Activated CD8-positive, alpha-beta T cell treated with anti-CD3 and anti-CD28 coated beads, Interleukin-2, amount 10 ng/mL, durations not matched to agents 7 days and 5 days (primary cell): ENCODE measurements at places on chromosomes 3 and 15. TPM values are rescaled to one million over a fixed set of nuclear protein-coding genes. Genes with fewer than 3 reads are reported as not detected.

HTD2 gene
- 7.6 TPM for total RNA-seq

LRRIQ4 gene
- total RNA-seq, result 0.13 TPM

EIF5A2 gene
- 10.9 TPM for total RNA-seq

GADL1 gene
- not detected for total RNA-seq

TLR9 gene
- 0.79 TPM for total RNA-seq

GRCh38 chr3:30007668-30008067, 598.7 kb upstream of the TGFBR2 start:
- no peak for DNase-seq

DNA sequence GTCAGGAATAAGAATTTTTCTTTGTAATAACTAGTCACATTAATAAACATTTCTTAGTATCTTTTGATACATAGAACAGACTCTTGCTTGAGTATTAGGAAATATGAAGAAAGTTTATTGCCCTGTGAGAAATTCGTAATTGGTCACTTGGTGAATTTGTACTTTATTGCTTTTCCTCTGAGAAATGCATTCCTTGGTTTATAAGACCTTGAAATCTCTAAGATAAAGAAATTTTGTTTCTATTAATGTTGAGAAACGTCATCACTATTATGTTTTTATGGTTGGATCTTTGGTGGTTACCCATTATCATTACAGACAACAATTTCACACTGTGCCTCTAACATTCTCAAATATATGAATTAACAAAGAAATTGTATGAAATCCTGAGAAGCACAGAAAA, 652.0 kb upstream of the NECTIN3 start:
- no peak for DNase-seq

GRCh38 chr3:126316501-126316939, 40.7 kb downstream of the KLF15 start:
- no peak for DNase-seq

DNA sequence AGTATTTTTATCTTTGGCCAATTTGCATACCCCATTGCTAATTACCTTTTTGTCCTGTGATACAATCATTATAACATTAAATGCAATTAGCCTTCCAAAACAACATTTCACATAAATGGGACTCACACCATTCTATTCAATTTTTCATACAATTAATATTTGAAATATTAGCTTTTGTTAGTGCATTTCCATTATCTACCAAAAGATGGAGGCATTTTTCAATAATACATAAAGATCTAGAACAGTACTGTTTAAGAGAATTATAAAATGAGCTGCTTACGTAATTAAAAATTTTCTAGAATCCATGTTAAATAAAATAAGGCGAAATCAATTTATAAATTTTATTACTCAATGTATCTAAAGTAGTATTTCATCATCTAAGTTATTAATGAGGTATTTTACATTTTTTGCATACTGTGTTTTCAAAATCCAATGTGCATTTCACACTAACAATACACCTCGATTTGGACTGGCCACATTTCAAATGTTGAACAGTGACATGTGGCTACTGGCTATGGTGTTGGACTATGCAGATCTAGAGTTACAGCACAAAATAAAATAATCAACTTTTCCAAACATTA, 74.3 kb downstream of the TJP1 start:
- DNase-seq, result no peak

- no peak for DNase-seq
These were observed 27.8 kb downstream of the ARHGEF3 start for GRCh38 chr3:56773986-56774385.

DNA sequence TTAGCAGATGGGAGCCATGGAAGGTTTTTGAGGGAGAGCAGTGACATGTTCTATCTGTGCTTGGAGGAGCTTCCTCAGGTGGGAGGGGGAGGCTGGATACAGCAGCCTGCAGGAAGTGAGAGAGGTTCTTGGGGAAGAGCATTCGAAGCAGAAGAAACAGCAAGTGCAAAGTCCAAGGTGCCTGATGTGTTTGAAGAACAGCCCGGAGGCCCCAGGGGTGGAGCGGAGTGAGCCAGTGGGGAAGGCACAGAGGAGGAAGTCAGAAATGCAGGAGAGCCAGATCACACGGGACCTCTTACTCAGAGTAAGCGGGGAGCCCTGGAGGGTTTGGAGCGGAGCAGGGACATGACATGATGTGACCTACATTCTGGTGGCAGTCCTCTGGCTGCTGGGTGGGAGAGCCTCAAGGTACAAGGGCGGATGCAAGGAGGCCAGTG, 10.8 kb downstream of the ITGA11 start:
- no peak for DNase-seq

PTH1R gene
- not detected for total RNA-seq

- DNase-seq, result no peak
These were observed 128.6 kb upstream of the ADPGK start for GRCh38 chr15:72912121-72912520.

- no peak for DNase-seq
These were observed 231.0 kb upstream of the RASGRP1 start for GRCh38 chr15:38795471-38796245.

KLHL40 gene
- total RNA-seq, result not detected

- peak; percentile 69 for DNase-seq
These were observed 1.0 kb downstream of the PDE12 start for GRCh38 chr3:57557085-57557537.

CCRL2 gene
- total RNA-seq, result 10.1 TPM

UNC13C gene
- not detected for total RNA-seq

GRCh38 chr15:28098766-28099554, at the start of gene OCA2:
Gene OCA2 (minus strand): TSS chr15:28099315. CDS start chr15:28081874, 17,441 bp downstream.
- DNase-seq, result peak; percentile 54

DNA sequence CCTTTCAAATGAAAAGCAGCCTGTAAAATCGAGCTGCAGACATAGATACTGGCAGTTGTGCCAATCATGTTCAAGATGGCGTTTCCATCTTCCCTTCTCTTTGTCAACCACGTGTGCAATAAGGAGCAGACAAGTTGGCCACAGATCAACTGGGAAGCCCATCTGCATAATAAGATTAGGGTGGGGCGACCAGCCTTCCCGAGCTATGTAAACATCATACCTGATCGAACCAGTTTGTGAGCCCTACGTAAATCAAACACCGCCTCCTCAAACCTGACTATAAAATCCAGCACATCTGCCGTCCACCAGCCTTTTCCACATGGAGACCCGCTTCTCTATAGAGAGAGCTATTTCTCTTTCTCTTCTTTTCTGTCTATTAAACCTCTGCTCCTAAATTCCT, 37.2 kb downstream of the TRIM42 start:
- no peak for DNase-seq

GRCh38 chr3:129699199-129699598, 92.7 kb upstream of the PLXND1 start:
- no peak for DNase-seq

RASL12 gene
- total RNA-seq, result not detected

GRCh38 chr3:42123824-42124658, 32.9 kb downstream of the TRAK1 start:
- DNase-seq, result no peak

- peak; percentile 50 for DNase-seq
These were observed 48.6 kb upstream of the C15orf39 start for GRCh38 chr15:75153087-75153486.

DNA sequence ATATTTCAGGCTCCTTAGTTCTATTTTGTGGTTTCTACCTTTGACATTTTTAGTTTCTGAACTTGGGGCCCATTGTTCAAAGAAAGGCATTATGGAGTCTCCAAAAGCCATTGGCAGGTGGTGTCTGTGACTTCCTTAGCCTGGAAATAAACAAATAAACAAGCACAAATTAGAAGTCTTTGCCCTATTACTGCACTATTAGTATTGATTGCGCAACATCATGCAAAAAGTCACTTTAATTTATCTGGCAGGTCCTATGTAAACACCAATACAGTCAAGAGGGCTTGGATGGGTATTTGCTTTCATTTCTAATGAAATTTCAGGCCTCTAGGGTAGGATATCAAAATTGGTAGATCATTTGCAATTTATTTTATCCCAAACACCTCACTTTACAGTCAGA, 85.6 kb downstream of the LPP start:
- no peak for DNase-seq

GRCh38 chr15:22874966-22875365, 36.5 kb downstream of the NIPA2 start:
- no peak for DNase-seq

- no peak for DNase-seq
These were observed 10.9 kb downstream of the CCR5AS start for GRCh38 chr3:46395766-46396530.

C3orf22 gene
- total RNA-seq, result not detected

HESX1 gene
- 0.37 TPM for total RNA-seq

ARNT2 gene
- total RNA-seq, result not detected

DNA sequence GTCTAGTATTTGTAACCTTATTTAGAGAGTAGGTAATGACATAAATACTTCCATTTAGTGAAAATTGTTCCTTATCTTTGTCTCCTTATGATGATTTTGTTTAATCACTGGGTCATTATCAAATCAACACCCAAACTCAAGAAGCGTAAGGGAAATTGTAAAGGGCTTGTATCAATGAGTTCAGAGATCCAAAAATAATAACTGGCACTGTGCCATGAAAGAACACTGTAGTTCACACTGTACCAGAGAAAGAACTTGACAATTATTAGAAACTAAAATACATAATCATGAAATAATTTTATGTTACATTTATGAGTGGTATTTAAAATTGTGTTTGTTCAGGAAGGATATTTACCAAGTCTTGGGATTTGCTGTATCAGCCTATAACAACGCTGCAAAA, 895.4 kb downstream of the FHIT start:
- DNase-seq, result no peak

DNA sequence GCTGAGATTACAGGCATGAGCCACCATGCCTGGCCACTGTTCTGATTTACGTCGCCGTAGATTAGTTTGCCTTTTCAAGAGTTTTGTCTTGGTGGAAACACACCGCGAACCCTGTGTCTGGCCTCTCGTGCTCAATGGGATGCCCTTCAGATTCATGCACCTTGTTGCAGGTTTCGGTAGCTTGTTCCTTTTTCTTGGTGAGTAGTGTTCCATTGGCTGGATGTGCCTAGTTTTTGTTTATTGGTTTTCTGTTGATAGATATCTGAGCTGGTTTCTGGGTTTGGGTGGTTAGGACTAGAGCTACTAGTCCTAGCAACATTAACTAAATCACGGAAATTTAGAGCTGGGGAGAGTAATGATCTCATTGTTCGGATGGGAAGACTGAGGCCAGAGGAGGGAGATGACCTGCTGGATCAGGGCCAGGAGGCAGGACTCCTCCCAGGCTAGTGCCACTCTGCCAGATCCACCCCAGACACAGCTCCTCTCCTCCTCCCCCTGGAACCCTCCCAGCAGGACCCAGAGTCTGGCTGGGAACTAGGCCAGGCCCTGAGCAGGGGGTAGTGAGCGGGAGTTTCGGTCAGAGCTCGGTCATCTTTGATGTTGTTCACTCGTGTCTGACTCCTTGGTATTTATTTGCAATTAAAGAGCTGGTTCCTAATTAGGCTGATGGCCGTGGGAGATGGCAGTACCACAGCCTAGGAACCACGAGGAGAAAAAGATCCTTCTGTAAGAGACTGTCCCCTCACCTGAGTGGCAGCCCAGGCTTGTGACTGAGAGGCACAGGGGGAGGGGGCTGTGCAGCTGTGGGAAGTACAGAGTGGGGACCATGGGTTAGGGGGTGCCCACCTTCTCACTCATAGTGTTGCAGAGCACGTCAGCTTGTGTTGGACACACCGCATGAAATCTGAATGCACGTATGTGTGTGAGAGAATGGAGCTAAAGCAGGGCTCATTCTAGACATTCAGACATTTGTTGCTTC, 73.4 kb downstream of the SMAD6 start:
- no peak for DNase-seq

GRCh38 chr3:182861348-182861747, 68.0 kb downstream of the ATP11B start:
- no peak for DNase-seq

DNA sequence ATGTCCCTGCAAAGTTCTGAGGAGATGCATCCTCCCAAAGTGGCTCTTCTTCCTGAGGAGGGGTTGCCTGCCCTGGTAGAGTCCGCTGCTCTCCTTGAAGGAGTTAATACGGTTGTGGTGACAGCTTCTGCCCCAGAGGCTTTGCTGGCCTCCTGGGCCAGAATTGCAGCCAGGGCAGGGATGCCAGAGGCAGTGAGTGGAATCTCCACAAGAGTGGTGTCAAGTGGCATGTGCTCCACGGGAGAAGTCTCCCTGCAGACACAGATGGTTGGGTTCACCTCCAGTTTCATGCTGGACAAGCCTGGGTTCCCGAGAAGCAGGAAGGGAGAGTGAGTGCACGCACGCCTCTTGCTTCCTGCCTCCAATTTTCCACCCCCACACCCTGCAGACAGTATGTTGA, 105.5 kb downstream of the SLC25A26 start:
- DNase-seq, result no peak

DNA sequence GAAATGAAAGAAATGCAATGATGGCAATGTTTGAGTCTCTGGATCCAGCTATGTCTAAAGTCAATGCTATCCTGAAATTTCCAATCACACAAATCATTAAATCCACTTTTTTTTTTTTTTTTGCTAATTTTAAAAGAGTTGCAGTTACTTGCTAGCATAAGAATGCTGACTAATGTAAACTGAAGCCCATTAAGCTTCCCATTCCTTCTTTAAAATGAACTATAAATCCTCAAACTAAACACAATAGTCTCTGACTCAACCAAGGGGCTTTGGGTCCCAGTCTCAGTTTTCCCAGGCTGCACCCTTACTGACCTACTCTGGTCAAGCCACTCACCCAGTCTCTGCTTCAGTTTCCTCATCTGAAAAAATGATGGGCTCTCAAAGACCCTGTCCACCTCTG, 361.1 kb downstream of the ERC2 start:
- no peak for DNase-seq

- DNase-seq, result no peak
These were observed 6.0 kb downstream of the GATM start for GRCh38 chr15:45372041-45372995.

- DNase-seq, result no peak
These were observed 34.3 kb downstream of the INTS14 start for GRCh38 chr15:65576664-65577063.

DLL4 gene
- not detected for total RNA-seq

GRCh38 chr3:170054204-170054603, 16.4 kb downstream of the GPR160 start:
- DNase-seq, result peak; percentile 31

TRH gene
- total RNA-seq, result not detected

DNA sequence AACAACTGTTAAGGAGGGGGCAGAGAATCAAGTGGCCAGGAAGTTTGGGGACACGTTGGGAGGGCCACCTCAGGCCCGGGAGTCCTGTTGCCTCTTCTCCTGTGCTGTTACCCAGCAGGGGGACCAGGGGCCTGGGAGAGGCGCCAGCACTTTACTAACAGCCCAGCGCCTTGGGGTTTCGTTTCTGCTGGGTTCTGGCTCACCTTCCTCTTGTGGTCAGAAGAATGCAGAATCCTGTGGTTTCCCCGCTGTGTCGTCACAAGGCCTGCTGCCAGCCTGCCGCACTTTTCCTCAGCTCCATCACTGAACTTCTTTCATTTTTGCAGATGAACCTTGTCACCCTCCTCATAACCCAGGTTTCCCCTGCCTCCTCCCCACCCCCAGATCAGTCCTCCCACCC, 67.7 kb downstream of the SLC30A4 start:
- peak; percentile 85 for DNase-seq

- no peak for DNase-seq
These were observed 96.8 kb downstream of the DUT start for GRCh38 chr15:48427960-48428547.

IL17RB gene
- 0.31 TPM for total RNA-seq

GUCA1C gene
- total RNA-seq, result not detected

GRCh38 chr3:64975147-64975546, 287.3 kb upstream of the ADAMTS9 start:
- DNase-seq, result no peak
